H54 (cell line): ENCODE measurements at places on chromosomes 5 and 9.

DNA sequence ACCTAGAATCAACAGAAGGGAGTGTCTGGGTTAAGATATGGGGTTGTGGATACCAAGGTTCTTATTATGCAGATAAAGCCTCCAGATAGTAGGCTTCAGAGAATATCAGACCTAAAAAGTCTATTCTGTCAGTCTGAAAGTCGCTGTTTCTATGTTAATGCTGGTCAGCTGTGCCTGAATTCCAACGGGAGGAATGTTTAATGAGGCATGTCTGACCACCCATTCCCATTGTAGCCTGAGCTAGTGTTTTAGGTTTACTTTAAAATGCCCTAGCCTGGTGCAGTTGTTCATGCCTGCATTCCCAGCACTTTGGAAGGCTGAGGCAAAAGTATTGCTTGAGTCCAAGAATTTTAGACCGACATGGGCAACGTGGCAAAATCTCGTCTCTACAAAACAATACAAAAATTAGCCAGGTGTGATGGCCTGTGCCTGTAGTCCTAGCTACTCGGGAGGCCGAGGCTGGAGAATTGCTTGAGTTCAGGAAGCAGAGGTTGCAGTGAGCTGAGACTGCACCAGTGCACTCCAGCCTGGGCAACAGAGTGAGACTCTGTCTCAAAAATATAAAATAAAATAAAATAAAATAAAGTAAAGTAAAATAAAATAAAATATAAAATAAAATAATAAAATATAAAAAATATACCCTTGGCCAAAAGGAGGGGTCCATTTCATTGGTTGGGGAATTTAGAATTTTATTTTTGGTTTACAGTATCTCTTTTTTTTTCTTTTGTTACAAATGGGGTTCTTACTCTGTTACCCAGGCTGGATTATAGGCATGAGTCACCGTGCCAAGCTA, 7.8 kb upstream of the SOX30 start:
- DNase-seq = no peak

DNA sequence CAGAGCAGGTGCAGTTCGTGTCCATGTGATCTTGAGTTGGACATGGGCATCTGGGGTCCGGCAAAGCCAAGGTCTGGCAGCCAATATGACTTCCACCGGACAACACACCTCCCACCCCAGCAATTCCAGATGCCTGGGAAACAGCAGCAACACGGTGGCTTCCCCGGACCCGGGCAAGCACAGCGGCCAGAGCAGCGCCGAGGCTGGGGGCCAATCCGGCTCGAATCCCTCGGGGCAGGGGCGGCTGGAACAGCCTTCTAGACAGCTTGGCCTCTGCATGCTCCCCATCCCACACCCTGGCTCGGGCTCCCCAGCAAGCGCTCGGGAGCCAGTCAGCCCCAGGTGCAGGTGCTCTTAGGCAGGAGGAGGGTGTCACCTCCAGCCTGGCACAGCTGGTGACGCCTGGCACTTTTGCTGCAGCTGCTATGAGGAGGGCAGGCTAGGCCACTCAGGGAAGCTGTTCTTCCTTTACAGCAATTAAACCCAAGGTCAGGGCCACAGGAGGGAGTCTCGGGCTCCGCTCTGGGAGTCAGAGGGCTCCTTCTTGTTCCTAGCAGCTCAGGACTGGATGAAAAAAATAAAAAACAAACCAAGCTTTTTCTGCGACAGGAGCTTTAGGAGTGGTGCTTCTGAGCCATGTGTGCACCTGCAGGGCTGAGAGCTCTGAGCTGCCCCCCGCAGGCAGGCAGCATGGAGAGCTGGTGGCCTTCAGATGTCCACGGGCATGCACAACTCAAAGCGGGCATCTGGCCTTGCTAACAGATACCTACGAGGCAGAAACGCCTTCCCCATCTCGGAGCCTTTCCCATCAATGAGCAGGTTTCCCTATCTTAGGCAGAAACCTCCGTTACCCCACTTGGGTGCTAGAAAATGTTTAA, 28.2 kb downstream of the DBH start:
- no peak for DNase-seq

DNA sequence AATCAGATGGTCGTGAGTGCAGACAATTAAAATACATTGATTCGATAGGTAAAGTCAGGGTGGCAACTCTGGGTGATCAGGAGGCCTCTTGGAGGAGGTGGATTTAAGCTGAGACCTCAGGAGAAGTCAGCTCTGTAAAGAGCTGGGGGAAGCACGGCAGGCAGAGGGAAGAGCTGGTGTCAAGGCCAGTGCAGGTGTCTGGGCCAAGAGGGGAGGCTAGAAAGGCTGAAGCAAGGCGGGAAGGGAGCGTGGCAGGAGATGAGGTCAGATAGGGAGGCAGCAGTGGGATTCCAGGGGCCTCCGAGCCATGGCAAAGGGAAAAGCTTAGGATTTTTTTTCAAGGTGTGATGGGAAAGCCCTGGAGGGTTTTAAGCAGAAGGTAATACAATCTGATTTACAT, 178.7 kb downstream of the FSTL4 start:
- no peak for DNase-seq

DNA sequence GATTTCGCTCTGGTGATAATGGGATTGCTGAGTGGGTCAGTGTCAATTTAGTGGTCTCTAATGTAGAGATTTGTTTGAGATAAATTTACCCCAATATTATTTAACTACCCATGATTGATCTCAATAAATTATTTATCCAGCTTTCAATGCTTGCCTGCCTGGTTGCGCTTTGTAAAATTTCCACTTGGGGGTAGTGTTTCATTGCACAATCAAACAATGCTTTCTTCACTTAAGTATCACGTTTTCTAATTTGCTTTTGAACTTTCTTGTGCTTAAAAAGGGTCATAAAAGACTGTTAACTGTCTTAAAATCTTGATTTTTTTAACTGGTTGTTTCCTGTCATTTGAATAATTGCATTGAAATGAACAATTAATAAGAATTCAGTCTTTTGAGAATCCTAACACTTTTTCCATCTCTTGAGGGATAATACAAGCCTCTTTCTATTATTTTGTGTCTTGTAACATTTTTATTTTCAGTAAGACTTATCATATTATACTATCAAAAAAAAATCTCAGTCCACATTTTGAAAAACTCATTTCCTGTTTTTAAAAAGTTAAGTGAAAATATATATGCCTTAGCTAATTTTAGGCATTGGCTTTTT, 18.7 kb downstream of the HSD17B4 start:
- DNase-seq = no peak

- no peak for DNase-seq
Measured at GRCh38 chr5:88391991-88392390, 123.3 kb upstream of the TMEM161B start.

DNA sequence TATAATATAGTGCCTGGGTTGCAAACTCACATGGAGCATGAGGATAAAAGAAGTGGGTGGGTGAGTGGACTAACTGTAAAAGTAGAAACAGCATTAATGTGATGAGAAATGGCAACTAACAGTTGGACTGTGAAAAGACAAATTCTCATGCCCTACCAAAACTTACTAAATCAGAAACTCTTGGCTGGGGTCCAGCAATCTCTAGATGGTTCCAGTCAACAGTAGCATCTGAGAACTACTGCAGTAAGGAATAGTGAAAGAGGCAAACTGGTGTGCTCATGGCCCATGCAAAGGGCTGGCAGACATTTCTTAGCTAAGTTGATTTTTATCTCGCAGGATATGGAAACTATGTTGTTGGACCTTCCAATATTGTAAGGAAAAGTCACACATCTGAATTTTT, 150.3 kb downstream of the PIK3R1 start:
- DNase-seq = no peak

- no peak for DNase-seq
Measured at GRCh38 chr5:123300266-123300665, 122.9 kb downstream of the CEP120 start.

GRCh38 chr5:26700759-26701384, 337.5 kb downstream of the CDH9 start:
- peak; percentile 27 for DNase-seq

- no peak for DNase-seq
Measured at GRCh38 chr9:104769655-104770054, 5.7 kb downstream of the NIPSNAP3B start.

- DNase-seq = no peak
Measured at GRCh38 chr5:122297587-122298298, 14.3 kb upstream of the SNCAIP start.

- no peak for DNase-seq
Measured at GRCh38 chr5:38926121-38926520, 80.3 kb downstream of the OSMR start.

GRCh38 chr5:132839426-132840301, 9.2 kb upstream of the SHROOM1 start:
- no peak for DNase-seq

GRCh38 chr9:86413971-86414880, 60.0 kb upstream of the TUT7 start:
- DNase-seq = peak; percentile 28

- no peak for DNase-seq
Measured at GRCh38 chr9:3118081-3118480, 274.2 kb upstream of the PUM3 start.

GRCh38 chr9:127574072-127574993, 37.7 kb upstream of the STXBP1 start:
- peak; percentile 96 for DNase-seq

- no peak for DNase-seq
Measured at GRCh38 chr5:159106193-159106568, 6.5 kb upstream of the EBF1 start.

DNA sequence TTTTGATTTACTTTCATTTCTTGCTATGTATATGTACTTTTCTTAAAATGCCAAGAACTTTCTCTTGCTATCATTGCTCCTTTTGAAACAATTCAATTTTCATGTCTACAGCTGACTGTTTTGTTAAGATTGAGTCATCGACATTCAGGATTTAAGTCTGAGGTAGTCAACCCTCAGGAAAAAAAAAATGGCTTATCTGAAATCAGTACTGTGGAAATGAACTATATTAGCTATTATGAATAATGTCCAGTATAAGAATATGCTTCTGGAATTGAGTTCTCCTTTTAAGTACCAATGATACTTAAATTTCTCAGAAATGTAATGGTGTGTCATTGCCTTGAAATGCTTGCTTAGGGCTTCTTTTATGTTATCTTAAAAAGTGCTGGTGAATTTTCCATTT, 37.9 kb downstream of the TNFAIP8 start:
- DNase-seq = no peak

DNA sequence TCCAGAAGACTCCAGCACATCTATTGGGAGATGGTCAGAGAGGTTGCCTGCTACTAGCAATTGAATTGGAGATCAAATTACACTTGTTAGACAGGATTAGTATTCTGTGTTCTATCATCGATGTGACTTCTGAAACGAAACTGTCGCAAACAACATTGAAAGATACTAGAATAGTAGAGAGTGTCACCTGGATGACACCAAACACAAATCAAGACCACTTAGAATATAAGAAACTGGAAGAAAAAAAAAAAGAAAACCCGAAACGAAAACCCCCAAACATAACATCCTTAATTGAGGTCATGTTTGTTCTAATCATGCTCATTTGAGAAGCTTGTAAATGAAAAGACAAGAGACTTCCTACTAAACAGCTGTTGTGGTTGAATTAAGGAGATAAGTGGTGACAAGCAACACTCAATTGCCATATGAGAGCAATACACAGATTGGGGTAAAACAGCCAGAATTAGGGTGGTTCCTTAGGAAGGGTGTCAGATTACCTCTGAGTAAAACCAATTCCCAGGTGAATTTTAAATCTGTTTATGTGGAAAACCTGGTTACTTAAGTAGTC, 97.6 kb downstream of the BASP1 start:
- no peak for DNase-seq

GRCh38 chr9:114423181-114423580, 35.4 kb upstream of the AKNA start:
- DNase-seq = no peak

DNA sequence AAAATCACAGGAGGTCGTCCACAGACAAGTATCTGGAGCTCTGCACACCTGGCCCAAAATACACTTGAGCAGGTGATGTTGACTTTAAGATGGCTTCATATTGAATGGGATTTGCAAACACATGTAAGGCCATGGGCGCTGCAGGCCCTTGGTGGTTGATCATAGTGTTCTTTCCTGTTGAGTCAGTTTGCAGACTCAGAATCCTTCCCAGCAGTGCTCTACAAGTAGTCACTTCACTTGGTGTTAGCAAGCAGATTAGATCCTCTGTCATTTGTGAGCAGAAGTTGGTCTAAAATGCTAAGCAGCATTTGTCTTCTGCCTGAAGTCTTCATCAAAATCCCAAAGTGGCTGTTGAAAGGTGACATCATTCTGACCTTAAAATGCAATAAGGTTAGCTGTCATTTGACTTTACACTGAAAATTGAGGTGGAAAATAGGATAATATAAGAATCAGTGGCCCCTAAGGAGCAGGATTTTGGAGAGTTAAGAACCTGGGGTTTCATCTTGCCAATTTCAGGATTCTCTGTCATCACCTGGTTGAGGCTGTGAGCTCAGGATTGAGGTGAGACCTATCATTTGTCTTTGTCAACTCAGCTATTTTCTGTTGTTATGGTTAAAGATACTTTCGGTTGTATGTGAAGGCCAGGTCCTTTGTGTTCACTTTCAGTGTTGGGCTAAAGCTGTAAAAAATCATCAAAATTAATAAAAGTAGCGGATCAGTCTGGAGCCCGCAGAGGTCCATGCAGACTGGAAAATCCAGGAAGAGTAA, 114.5 kb downstream of the LRRC70 start:
- no peak for DNase-seq

DNA sequence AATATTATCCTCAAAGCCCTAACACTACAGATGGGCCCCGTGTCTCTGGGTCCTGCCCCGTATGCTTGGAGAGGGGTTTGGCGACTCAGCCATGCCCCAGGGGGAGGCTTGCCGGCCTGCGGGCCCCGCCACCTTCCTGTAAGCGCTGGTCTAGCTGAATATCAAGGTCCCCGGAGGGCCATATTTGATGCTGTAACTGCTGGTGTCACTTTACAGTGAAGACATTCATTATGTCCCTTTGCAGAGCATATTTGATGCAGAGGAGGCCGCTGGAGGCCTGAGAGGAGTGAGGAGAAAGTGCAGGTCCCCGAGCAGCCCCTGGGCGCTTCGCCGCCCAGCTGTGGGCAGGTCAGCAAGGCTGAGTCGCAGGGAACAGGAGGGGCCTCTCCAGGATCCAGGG, 16.8 kb downstream of the IRX4 start:
- no peak for DNase-seq

GRCh38 chr5:92849756-92850155, 731.3 kb downstream of the NR2F1-AS1 start:
- DNase-seq = no peak

DNA sequence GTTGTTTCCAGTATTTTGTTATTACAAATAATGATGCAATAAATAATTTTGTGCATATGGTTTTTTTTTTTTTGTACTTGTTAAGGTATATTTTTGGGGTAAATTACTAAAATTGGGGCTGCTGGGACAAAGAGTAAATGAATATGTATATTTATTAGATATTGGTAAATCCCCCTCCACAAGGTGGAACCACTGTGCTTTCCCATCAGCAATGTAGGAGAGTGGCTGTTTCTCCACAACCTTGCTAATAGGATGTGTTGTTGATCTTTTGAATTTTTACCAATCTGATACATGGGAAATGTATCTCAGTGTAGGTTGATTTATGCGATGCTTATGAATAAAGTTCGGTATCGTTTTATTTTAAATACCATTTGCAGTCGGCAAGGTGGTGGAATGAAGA, 118.1 kb downstream of the TRPM3 start:
- no peak for DNase-seq

DNA sequence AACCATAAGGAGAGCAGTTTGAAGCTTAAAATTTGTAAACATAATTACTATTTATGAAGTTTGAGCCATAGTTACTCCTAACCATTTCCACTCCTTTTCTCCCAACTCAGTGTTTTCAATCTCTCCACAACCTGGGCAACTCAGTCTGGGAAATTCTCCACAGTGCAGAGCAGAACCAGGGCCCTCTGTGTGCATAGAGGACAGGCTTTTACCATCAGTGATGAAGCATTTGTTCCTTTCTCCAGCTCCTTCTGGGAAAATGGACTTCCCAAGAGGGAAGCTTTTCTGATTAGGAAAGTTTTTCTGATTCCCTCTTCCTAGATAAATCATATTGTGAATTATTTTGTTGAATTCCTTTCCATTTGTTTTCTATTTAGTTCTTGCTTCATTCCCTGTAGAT, 132.3 kb upstream of the MPDZ start:
- DNase-seq = no peak
